Activated naive CD8-positive, alpha-beta T cell treated with anti-CD3 and anti-CD28 coated beads, Interleukin-2, amount 10 ng/mL, durations not matched to agents 7 days and 5 days (primary cell): ENCODE measurements at places on chromosomes 2 and 18. TPM values are rescaled to one million over a fixed set of nuclear protein-coding genes. Genes with fewer than 3 reads are reported as not detected.

GRCh38 chr2:166765141-166765540 lies 123.1 kb upstream of the XIRP2 start:
- no peak for DNase-seq

DNA sequence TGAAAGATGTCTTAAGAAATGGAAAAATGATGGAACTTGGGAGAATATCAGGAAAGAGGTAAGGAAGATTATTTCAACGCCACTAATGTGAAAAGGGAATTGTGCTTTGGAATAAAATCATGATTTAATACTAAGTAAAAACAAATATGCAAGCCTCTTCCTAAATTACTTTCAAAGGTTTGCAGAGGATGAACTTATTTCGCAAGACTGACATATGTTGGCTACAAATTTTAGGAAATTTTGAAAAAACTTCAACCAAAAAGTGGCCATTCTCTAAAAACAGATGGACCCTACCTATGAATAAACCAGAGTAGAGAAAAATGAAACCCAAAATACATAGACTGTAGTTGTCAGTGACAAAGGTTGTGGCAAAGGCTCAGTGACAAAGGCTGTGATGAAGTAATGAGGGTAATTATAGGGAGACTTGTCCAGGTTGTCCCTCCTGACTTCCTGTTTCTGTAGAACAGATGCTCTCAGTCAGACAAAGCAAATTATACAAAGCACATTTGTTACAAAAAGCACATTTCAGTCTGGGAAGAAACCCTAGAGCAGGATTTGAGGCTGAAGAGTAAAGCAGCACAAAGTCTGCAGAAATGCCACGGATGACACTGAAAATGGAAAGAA lies 39.5 kb downstream of the SFT2D3 start:
- DNase-seq = no peak

MROH2A gene
- not detected for total RNA-seq

C2orf15 gene
- total RNA-seq = 2.3 TPM

DNA sequence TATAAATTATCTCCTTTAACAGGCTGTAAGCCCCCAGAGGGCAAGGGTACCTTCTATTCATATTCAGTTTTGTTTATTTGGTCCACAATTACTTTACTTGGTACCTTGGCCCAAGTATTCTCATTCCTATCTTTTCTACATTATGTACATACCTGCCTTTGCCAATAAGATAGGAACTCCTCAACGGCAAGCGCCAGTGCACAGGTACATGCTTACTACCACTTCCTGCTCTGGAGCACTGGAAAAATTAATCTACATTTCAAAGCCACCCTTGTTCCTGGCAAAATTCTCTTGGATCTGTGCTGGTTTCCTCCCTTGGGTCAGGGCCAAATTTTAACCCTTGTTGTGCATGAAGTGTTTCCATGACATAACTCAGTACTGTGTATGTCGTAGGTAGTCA lies 34.3 kb upstream of the LMAN1 start:
- DNase-seq = no peak

FRZB gene
- not detected for total RNA-seq

- DNase-seq = no peak
These were observed 356.0 kb downstream of the PTPRM start for GRCh38 chr18:7923105-7923504.

DNA sequence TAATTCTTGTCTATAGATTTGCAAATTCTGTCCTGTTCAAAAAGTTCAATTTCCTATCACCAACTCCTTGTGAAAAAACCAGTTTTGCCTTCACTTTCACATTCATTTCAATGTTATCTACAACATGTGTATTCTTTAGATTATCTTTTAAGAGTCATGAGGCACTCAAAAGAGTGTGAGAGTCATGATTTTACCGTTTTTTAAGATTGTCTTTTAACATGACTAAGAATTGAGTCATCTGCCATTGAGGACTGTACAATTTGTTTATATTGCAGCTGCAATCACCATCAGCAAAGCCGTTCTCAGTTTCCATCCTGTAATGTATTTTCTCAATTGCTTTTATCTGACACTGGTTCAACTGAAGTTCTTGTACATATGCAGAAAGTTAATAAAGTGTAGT lies 275.8 kb downstream of the LNPK start:
- no peak for DNase-seq

GRCh38 chr2:193350509-193350908 lies 1155.8 kb upstream of the TMEFF2 start:
- no peak for DNase-seq

PLEKHM3 gene
- 8.7 TPM for total RNA-seq

GRCh38 chr2:70927138-70927537 lies 8.6 kb upstream of the ATP6V1B1 start:
- DNase-seq = no peak
